ENCODE measurements at places on chromosomes 2 and 18. TPM values are rescaled to one million over a fixed set of nuclear protein-coding genes. Genes with fewer than 3 reads are reported as not detected.

SPEG gene
- 6.9 TPM for total RNA-seq

IMP4 gene
- total RNA-seq: 95.4 TPM

C2orf78 gene
- not detected for total RNA-seq

SPC25 gene
- total RNA-seq: 23.7 TPM

NPHP1 gene
- total RNA-seq: 1.8 TPM

ZAP70 gene
- total RNA-seq: 164 TPM

ADGRF3 gene
- 4.8 TPM for total RNA-seq

SLC9A4 gene
- 0.14 TPM for total RNA-seq

CFLAR gene
- 232 TPM for total RNA-seq

CCDC85A gene
- not detected for total RNA-seq

CCL20 gene
- 1.4 TPM for total RNA-seq

CCDC150 gene
- total RNA-seq: 22.2 TPM

FOXD4L1 gene
- not detected for total RNA-seq

MYL12B gene
- total RNA-seq: 276 TPM

METTL21A gene
- 12.4 TPM for total RNA-seq

ENOSF1 gene
- 62.0 TPM for total RNA-seq

LRATD1 gene
- total RNA-seq: not detected

UGT1A10 gene
- total RNA-seq: not detected

SLC38A11 gene
- total RNA-seq: not detected

GRCh38 chr2:56449002-56449431 is 265.2 kb downstream of the CCDC85A start:
- DNase-seq: no peak
- H3K36me3 ChIP-seq: no peaks in the 10 kb centered on the region
- no peaks in the 10 kb centered on the region for H3K27me3 ChIP-seq
- H3K4me3 ChIP-seq: no peak overlapping the region
- no peaks in the 10 kb centered on the region for H3K4me1 ChIP-seq

- no peaks in the 10 kb centered on the region for H3K27me3 ChIP-seq
- peak overlapping the region; percentile 92 for H3K4me3 ChIP-seq
- H3K36me3 ChIP-seq: no peaks in the 10 kb centered on the region
- DNase-seq: peak; percentile 72
- H3K4me1 ChIP-seq: peaks cover 86% of the 10 kb centered on the region
Measured at GRCh38 chr2:70124983-70125480, 37.8 kb downstream of the PCBP1 start.

DNA sequence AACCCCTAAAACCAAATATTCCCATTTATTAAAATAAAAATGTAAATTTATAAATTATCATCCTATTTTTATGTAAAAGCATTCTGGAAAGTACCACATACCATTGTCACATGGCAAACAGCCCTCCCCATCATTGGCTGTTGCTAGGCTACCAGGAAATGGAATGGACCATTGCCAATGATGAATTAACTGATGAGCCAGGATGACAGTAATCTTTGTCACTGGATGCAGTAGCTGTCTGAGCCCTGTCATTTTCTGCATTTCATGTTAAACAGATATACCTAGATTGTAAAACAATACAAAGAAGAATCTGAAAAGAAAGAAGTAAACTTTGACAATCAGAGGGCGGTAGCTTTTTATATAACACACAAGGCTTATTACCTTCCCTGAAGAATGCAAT is 641.4 kb downstream of the BCL11A start:
- no peak overlapping the region for H3K27ac ChIP-seq
- H3K36me3 ChIP-seq: no peaks in the 10 kb centered on the region
- DNase-seq: no peak
- H3K4me1 ChIP-seq: peaks cover 17% of the 10 kb centered on the region
- H3K4me3 ChIP-seq: no peak overlapping the region

GRCh38 chr2:136373841-136374240 is 255.9 kb upstream of the CXCR4 start:
- H3K4me1 ChIP-seq: peaks cover 59% of the 10 kb centered on the region
- peak; percentile 0 for DNase-seq
- no peak overlapping the region for H3K4me3 ChIP-seq
- H3K27ac ChIP-seq: no peak overlapping the region
- no peaks in the 10 kb centered on the region for H3K27me3 ChIP-seq

DNA sequence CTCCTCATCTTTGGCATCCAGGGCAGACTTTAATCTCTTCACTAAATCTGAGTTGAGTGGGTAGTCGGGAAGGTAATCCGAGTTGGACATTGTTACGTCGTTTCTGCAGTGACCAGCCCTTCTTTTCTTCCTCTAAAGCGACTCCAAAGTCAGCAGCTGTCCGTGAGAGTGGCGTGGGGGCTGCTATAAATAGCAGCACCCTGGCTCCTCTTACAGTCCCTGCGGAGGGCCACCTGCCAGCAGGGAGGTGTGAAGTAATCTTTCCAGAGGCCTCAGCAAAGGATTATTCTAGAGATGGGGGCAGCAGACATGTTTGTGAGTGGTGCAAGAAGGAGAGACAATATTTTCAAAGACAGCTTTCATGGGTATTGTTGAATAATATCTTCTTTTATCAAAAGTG is at the start of gene ASB18:
TSS of gene ASB18 (minus strand) at position 151 of the 400 bp plus-strand sequence. CDS start at position 90, 61 bp downstream.
- no peaks in the 10 kb centered on the region for H3K4me1 ChIP-seq
- peaks cover 5% of the 10 kb centered on the region for H3K36me3 ChIP-seq
- no peak within 1 kb of the TSS for H3K27ac ChIP-seq
- no peak for DNase-seq
- H3K4me3 ChIP-seq: no peak within 1 kb of the TSS

DNA sequence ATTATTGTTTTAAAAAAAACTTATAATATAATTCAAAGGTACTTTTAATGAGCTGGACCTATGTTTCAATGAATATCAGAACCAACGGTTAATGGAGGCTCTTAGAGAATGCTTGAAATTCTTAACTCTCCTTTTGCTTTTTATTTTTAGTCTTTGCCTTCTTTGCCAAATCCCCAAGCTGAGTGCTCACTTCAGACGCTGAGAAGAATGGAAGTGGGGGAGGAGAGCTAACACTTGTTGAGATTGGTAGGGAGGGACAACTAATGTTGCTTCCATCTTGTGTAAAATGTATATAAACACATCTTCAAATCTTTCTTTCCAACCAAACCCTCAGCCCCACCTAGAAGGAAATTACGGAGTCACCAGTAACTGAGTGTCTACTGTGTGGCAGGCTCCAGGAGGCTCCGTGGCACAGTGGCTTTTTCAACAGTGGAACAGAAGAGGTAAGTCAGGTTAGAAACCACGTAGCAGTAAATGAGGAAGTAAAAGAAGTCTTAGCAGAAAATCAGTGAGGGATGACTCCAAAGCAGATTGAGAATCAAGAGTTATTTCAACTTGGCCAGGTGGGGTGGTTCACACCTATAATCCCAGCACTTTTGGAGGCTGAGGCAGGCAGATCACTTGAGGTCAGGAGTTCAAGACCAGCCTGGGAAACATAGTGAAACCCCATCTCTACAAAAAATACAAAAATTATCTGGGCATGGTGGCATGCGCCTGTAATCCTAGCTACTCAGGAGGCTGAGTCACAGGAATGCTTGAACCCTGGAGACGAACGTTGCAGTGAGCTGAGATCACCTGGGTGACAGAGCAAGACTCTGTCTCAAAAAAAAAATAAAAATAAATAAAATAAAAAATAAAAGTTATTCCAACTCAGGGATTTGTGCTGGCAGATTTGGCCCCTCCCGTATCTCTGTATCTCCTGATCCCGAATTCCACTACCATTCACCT is 45.0 kb upstream of the CREB1 start:
- DNase-seq: no peak
- no peak overlapping the region for H3K27ac ChIP-seq
- no peaks in the 10 kb centered on the region for H3K36me3 ChIP-seq

- no peak overlapping the region for H3K27ac ChIP-seq
- H3K27me3 ChIP-seq: peaks cover 19% of the 10 kb centered on the region
- no peak overlapping the region for H3K4me3 ChIP-seq
- no peak for DNase-seq
- H3K36me3 ChIP-seq: no peaks in the 10 kb centered on the region
- peaks cover 5% of the 10 kb centered on the region for H3K4me1 ChIP-seq
Measured at GRCh38 chr18:5518899-5519371, 24.9 kb downstream of the EPB41L3 start.

DNA sequence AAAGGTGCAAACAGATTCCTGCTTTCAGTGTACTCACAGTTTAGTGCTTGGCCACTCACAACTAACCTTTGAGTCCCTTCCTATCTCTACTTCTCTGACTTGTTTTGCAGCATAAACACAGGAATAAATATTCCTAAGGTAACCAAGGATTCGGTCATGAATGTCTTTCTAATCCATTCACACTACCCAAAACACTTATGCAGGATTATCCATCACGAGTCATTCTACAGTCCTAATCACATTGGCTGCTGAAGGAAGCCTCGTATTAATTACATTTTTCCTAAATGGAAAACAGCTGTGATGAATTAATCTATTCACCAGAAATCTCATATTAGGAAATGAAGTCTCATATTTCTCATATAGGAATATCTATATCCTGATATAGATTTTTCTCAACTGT is 16.3 kb downstream of the RDH14 start:
- H3K4me1 ChIP-seq: peaks cover 40% of the 10 kb centered on the region
- no peak overlapping the region for H3K27ac ChIP-seq
- no peak overlapping the region for H3K4me3 ChIP-seq
- DNase-seq: no peak
- peaks cover 5% of the 10 kb centered on the region for H3K36me3 ChIP-seq

DNA sequence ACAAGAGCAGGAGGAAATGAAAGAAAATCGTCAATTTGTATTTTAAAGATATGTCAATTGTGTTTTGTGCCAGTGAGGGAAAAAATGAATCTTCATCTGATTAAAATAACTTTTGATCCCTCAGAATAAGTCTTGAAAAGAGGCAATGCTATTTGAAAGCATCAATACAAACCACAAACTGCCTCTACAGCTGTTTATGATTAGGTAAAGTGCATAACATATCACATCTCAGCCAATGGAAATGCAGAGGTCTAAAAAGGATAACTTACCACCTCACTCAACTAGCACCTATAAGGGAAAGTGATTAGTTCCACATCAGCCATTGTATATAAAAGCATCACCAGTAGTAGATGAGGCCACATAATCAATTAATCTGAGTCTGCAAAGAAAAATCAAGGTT is 492.2 kb upstream of the CDH2 start:
- H3K36me3 ChIP-seq: peaks cover 3% of the 10 kb centered on the region
- no peak overlapping the region for H3K27ac ChIP-seq
- no peak for DNase-seq

DNA sequence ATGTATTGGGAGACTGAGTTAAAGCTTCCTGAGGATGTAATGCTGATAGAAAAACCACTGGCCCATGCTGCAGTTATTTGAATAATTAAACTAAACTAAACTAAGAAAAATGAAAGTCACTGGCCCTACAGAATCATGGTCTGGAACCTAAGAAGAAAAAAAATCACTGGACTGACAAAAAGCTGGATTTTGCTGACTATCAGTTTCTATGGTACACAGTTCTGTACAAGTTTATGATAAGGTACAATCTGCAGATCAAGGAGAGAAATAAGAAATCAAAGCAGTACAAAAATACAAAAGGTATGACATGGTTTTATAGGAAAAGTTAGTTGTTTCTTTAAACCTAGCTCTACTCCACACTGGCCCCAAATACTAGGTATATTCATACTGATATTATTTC is 15.6 kb downstream of the PPP4R3B start:
- H3K4me1 ChIP-seq: peaks cover 41% of the 10 kb centered on the region
- H3K4me3 ChIP-seq: no peak overlapping the region
- DNase-seq: no peak
- peak overlapping the region; percentile 23 for H3K27ac ChIP-seq
- H3K27me3 ChIP-seq: no peaks in the 10 kb centered on the region

DNA sequence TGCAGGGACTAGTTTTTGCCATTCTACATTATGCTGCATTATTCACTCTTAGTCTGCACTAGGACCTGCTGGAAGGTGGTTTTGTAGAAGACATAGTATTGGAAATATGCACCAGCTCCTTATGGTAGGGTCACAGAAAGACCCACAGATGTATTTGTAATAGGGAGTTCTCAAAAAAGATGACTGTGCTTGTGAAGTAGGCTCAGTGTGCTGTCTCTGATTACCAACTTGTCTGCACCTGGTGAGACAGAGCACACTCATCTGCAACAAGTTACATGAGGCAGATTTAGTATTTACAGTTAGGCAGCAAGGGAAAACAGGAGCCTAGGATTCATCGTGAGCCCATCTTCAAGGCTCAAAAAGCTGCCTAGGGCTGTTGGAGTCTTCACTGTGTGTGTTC is 29.4 kb downstream of the RHBDD1 start:
- H3K27me3 ChIP-seq: no peaks in the 10 kb centered on the region
- DNase-seq: no peak
- no peak overlapping the region for H3K4me3 ChIP-seq
- peaks cover 10% of the 10 kb centered on the region for H3K36me3 ChIP-seq
- H3K4me1 ChIP-seq: peaks cover 33% of the 10 kb centered on the region
- H3K27ac ChIP-seq: no peak overlapping the region

DNA sequence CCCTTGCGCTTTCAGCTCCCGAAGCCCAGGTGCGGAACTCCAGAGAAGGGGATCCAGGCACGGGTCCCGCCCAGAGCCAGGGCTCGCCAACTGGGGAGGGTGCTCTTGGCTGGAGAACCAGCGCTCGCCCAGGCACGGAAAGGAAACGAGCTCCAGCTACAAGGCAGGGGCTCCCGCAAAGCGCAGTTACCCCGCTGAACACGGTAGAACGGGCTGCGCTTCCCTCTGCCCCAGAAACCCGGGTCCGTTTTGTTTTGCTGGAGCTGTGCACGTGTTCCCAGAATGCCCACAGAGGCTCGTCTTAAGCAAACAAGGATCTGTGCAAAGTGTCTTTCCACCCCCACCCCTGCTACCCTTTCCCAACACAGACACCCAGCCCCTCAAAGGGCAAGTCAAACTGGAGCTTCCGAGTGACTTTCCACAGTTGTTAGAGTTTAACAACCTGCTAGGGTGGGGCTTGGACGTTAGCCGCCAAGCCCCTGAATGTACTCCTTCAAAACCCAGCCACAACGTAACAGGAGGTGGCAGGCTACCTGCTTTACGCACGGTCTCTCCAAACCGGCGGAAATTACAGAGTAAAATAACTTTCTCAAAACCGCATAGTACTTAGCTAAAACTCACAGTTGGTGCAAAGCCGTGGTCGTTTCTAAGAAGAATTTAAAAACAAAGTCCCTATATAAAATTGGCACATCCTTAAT is 775 bp downstream of the RNF125 start:
- H3K36me3 ChIP-seq: peaks cover 4% of the 10 kb centered on the region
- peaks cover 34% of the 10 kb centered on the region for H3K4me1 ChIP-seq
- H3K27me3 ChIP-seq: no peaks in the 10 kb centered on the region
- H3K27ac ChIP-seq: peak overlapping the region; percentile 92
- peak overlapping the region; percentile 93 for H3K4me3 ChIP-seq

- DNase-seq: no peak
- H3K27me3 ChIP-seq: no peaks in the 10 kb centered on the region
- no peak overlapping the region for H3K27ac ChIP-seq
- no peaks in the 10 kb centered on the region for H3K4me1 ChIP-seq
- no peak overlapping the region for H3K4me3 ChIP-seq
- H3K36me3 ChIP-seq: no peaks in the 10 kb centered on the region
Measured at GRCh38 chr2:220040346-220040745, 412.9 kb downstream of the SLC4A3 start.

DNA sequence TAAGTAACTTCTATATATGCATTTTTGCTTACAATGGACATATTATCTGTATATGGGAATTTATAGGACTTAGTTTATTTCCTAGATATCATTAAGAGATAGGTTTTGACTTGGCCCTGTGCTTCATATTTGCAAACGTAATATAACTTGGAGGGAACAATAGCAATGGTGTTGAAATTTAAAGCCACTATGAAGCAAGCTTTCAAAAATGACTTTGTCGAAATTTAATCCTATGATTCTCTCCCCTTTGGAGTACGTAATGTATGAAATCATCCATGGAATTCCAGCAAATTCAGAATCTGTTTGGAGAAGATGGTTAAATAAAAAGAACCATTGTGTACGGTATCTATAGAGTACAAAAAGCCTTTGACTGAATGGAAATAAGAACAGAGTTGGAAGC is 486.3 kb downstream of the ARHGAP15 start:
- H3K27ac ChIP-seq: no peak overlapping the region
- peaks cover 11% of the 10 kb centered on the region for H3K4me1 ChIP-seq
- H3K27me3 ChIP-seq: no peaks in the 10 kb centered on the region
- peaks cover 5% of the 10 kb centered on the region for H3K36me3 ChIP-seq
- no peak overlapping the region for H3K4me3 ChIP-seq
- DNase-seq: no peak

Measured in activated T-cell treated with anti-CD3 and anti-CD28 coated beads, Interleukin-2, amount 50 U/mL, for 72 hours (primary cell).